ENCODE measurements at places on chromosomes 6 and 20.

DNA sequence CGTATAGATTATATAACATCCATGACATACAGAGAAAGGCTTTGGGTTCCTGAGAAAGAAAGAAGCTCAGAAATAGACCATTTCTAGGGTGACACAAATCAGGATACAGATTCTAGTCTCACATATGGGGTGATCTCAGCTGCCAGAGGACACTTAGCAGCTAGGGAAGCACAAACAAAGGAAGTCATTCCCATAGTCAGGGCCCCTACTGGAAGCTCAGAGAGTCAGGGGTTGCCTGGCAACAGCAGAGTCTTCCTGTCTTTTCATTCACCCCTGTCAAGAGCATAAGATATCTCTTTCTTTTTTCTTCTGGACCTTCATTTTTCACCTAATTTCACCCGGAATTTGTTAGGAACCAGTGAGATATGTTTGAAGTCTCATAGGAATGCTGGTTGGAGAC, 81.9 kb upstream of the IYD start:
- DNase-seq, result no peak
- no peak overlapping the region for H3K4me3 ChIP-seq
- H3K27ac ChIP-seq, result no peak overlapping the region
- peaks cover 18% of the 10 kb centered on the region for H3K4me1 ChIP-seq

GRCh38 chr6:44189257-44189656, 27.5 kb upstream of the MYMX start:
- no peaks in the 10 kb centered on the region for H3K36me3 ChIP-seq
- H3K4me3 ChIP-seq, result no peak overlapping the region

- H3K27ac ChIP-seq, result no peak overlapping the region
- H3K4me1 ChIP-seq, result no peaks in the 10 kb centered on the region
- H3K27me3 ChIP-seq, result no peaks in the 10 kb centered on the region
- no peak for DNase-seq
- no peaks in the 10 kb centered on the region for H3K36me3 ChIP-seq
Observed at GRCh38 chr6:20814494-20814893, 280.2 kb downstream of the CDKAL1 start.

DNA sequence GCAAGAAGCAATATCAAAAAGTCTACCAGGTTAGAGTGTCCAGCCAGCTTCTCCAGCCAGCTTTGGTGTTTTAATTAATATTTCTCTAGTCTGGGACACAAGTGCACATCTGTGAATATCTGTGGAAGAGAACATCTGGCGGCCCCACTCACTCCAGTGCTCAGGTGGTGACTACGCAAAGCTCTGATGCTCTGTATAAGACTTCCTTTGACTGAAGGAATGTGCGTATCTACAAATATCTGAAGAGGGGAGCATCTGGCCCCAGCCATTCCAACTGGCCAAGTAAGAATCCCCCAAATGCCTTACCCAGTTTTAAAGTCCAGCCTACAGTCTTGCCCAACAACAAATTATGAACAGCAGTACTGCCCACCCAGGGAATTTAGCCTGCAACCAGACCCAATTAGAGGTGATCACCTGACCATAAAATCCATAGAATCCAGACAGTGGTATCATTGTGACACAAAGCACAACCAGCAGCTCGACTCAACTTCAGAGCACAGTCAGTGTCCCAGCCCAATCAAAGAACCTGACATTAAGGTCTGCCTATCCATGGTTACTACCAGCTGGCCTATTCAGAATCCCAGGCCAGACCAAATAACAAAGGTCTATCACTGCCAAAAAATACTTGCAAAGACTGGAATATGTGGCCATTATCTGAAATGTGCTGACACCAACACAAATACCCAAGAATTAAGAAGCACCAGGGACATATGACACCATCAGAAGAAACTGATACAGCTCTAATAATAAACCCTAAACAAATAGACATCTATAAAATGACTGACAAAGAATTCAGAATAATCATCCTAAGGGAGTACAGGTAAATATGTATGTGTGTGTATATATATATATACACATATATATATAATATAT, 76.1 kb upstream of the MANEA start:
- no peaks in the 10 kb centered on the region for H3K4me1 ChIP-seq
- no peak overlapping the region for H3K27ac ChIP-seq
- H3K4me3 ChIP-seq, result no peak overlapping the region
- no peaks in the 10 kb centered on the region for H3K27me3 ChIP-seq

- H3K27ac ChIP-seq, result no peak overlapping the region
- DNase-seq, result no peak
- H3K27me3 ChIP-seq, result no peaks in the 10 kb centered on the region
- peaks cover 5% of the 10 kb centered on the region for H3K36me3 ChIP-seq
- no peak overlapping the region for H3K4me3 ChIP-seq
Observed at GRCh38 chr6:10730254-10730653, 7.4 kb downstream of the TMEM14C start.

GRCh38 chr6:168128631-168129291, 49.7 kb upstream of the FRMD1 start:
- no peaks in the 10 kb centered on the region for H3K4me1 ChIP-seq
- peaks cover 40% of the 10 kb centered on the region for H3K27me3 ChIP-seq
- no peak overlapping the region for H3K4me3 ChIP-seq
- H3K36me3 ChIP-seq, result no peaks in the 10 kb centered on the region
- no peak for DNase-seq

GRCh38 chr6:41576667-41577066, 30.5 kb downstream of the FOXP4 start:
- H3K27me3 ChIP-seq, result no peaks in the 10 kb centered on the region
- H3K4me3 ChIP-seq, result no peak overlapping the region
- peak overlapping the region; percentile 29 for H3K27ac ChIP-seq
- no peak for DNase-seq
- H3K36me3 ChIP-seq, result no peaks in the 10 kb centered on the region
- H3K4me1 ChIP-seq, result peaks cover 62% of the 10 kb centered on the region

DNA sequence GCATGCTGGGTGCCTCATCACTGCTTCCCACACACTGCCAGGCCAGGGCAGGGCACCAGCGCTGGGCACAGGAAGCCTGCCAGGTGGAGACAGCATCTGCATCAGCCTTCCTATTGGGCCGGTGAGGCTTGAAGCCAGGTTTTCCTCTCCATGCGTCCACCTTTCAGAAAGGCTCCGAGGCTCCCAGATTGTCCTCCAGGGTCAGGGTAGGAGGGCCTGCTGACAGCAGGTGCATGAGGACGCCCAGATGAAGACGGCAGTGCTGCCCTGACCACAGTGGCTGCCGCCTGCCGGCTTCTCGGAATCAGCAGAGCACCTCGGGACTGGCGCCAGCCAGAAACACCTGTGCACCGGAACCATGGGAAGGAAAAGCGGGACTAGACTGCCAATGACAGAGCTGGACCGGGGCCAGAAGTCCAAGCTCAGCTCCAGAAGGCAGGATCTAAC, 170.5 kb upstream of the CST7 start:
- H3K36me3 ChIP-seq, result no peaks in the 10 kb centered on the region
- H3K27me3 ChIP-seq, result no peaks in the 10 kb centered on the region
- H3K4me1 ChIP-seq, result peaks cover 17% of the 10 kb centered on the region
- no peak overlapping the region for H3K27ac ChIP-seq
- no peak overlapping the region for H3K4me3 ChIP-seq

Measured in esophagus squamous epithelium (tissue), 5 donors.